ENCODE measurements at places on chromosomes 5 and 9.
A peak's percentile ranks its signal among the peaks of the same experiment; 100 is the strongest.

DNA sequence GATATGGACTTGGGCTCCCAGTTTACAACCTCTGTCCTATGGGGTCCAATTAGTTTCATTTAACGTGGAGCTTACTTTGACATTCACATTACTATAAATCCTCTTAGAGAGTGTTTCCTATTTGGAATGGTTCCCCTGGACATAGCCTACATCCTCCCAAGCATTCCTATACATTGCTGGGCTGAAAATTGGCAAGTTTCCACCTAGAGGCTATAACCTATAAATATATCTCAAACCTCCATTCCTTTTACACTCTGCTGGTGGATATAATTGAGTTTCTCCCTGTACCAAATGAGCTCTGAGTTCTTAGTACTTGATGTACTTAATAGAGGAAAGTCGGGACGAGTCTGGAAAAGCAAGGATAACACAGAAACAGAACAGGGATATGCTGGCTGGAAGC is 172.8 kb downstream of the ASTN2 start:
- no peak for DNase-seq

DNA sequence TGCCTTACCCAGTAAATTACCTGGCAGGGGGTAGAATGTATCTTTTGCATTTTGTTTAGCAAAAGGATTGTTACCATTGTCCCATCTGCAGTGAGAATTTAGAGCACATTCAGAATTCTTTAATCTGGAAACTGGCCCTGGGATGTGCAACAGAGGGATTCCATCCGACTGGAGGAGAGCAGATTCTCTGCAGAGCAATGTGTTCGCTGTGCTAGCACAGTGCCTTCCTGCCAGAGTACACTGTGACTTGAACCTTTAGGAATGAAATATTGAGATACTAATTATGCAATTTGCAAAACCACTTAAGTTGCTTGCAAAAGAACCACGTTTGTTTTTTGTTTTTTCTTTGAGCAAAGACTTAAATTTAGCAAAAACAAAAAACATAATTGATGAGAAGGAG is 22.5 kb upstream of the DMRT1 start:
- no peak for DNase-seq

- no peak for DNase-seq
Measured at GRCh38 chr5:14003513-14003912, 59.0 kb upstream of the DNAH5 start.

- no peak for DNase-seq
Measured at GRCh38 chr5:135364421-135365262, 34.4 kb downstream of the MACROH2A1 start.

DNA sequence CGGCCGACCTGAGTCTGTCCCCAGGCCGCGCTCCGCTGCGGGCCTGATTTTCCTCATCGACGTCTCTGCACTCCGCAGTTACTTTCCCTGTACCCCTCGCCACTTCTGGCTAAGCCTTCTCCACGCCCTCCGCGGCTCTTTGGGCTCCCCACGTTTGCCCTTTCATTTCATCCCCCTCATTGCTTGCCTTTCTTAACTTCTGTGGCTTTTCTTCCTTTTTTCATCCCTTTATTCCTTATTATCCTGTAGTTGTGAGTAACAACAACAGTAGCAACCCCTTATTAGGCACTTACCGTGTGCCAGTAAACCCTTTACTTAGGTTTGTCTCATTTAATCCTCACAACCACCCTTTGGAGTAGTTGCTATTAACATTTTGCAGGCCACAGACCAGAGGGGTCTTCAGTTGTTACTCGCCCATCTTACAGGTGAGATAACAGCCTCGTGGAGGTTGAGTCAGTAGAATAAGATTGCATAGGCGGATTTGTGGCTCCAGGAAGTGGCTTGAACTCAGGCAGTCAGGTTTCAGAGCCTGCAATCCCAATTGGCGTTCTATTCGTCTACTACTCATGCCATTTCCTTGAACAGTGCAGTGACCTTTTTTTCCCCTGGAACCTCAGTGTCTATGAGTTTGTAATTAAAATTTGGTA is 724 bp downstream of the TCERG1 start:
- DNase-seq = peak; percentile 41

- no peak for DNase-seq
Measured at GRCh38 chr9:13971415-13971814, 342.5 kb downstream of the NFIB start.

DNA sequence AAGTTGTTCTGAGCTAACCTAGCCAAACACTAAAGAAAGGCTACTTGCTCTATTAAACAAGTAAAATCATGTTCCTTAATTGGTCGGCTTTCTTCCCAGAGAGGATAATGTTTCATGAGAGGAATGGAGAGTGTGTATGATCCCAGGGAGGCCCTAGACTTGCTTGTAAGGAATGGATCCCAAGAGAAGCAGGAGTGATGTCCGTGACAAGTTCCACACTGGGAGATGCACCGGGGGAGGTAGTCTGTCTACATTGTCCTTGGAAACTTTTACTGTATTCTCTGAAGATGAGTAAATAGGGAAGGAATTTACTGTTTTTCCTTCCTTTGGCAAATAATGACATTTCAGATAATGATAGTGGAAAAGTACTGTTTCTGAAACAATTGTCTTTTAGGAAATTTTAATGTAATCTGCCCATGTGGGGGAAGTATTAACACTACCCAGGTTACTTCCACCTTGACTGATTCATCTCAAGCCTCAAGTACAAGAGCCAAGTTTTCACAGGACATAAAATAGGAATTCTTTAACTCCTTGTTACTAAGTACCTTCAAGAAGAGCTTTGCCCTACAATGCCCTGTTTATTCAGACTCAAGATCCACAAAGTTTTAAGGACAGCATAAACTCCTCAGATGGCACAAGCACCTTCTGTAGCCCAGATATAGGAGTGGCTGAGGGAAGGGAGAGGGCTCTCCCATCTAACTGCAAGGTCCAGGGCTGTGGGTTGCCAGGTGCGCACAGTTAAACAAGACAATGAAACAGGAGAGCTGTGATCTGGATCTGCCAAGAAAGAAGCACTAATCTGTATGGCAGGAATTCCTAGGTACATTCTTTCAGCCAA is 152.1 kb downstream of the GNA14 start:
- DNase-seq = no peak

GRCh38 chr5:134445856-134446818 is 34.5 kb upstream of the CDKN2AIPNL start:
- peak; percentile 73 for DNase-seq

- DNase-seq = no peak
Measured at GRCh38 chr5:40271476-40271875, 408.2 kb upstream of the PTGER4 start.

DNA sequence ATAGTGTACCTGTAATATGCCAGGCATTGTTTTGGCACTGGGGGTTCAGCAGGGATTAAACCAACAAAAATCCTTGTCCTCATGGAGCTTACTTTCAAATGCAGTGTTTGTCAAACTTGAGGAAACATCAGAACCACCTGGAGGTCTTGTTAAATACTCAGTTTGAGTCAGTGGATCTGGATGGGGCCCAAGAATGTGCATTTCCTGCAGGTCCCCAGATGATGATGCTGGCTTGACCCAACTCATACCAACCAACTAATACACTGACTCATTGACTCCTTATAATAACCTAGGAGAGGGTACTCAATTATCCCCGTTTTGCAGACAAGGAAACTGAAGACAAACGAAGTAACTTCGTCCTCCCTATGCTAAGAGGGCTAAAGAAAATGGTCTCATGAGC is 11.3 kb downstream of the WWC1 start:
- DNase-seq = no peak

DNA sequence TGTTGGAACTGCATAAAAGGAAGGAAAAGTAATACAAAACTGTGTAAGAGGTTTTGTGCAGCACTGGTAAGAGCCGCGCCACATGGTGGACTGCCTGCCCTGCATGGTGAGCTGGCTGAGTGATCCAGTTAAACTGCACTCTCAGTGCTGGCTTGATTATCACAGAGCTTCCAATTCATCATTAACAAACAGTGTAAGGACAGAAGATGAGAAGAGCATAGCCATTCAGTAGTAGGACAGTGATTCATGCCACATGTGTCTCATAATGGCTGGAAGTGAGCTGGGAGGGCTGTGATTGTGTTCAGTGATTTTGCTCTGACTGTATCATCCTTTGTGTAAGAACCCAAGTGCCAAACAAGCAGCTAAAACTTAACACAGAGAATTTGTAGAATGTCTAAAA is 14.1 kb downstream of the ASPN start:
- no peak for DNase-seq

DNA sequence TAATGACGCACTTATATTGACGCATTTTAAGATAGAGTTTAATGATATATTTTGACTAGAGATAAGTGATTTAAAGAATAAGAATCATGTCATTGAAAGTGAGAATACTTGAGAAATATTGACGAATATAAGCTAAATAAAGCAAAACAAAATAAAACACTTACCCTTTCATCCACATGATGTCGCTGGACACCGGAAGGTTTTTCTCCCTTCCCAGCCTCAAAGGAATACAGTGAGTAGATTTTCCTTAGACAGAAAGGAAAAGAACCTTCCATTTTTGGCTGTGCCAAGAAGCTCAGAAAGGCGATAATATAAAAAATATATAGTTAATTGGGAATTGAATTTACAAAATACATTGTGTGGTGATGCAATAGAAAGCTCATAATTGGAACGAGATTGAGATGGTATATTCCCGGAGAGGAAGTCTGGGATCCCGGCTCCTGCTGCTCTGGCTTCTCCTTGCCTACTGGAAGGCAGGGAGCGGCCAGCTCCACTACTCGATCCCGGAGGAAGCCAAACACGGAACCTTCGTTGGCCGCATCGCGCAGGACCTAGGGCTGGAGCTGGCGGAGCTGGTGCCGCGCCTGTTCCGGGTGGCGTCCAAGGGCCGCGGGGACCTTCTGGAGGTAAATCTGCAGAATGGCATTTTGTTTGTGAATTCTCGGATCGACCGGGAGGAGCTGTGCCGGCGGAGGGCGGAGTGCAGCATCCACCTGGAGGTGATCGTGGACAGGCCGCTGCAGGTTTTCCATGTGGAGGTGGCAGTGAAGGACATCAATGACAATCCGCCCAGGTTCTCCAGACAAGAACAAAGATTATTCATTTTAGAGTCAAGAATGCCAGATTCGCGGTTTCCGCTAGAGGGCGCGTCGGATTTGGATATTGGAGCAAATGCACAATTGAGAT is at the start of gene PCDHA5:
Gene PCDHA5, plus strand, starts transcription at position 239 of the 906 bp plus-strand sequence.
- DNase-seq = no peak

DNA sequence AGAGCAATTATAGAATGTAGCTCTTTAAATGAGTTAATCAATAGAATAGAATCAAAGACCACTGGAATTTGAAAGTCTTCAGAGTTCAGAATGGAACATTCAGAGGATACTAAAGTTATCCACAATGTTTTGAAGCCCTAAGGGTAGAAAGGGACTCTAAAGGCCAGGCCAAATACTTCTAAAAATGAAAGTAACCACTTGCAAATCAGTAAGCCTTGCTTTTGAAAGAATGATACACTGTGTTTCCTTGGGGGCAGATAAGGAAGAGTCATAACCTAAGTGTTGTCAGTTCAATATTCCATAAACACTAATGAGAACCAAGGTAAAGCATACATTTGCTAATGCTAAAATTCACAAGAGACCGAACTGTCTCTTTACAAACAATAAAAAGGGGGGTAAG is 813.5 kb downstream of the PTPRD start:
- DNase-seq = no peak

DNA sequence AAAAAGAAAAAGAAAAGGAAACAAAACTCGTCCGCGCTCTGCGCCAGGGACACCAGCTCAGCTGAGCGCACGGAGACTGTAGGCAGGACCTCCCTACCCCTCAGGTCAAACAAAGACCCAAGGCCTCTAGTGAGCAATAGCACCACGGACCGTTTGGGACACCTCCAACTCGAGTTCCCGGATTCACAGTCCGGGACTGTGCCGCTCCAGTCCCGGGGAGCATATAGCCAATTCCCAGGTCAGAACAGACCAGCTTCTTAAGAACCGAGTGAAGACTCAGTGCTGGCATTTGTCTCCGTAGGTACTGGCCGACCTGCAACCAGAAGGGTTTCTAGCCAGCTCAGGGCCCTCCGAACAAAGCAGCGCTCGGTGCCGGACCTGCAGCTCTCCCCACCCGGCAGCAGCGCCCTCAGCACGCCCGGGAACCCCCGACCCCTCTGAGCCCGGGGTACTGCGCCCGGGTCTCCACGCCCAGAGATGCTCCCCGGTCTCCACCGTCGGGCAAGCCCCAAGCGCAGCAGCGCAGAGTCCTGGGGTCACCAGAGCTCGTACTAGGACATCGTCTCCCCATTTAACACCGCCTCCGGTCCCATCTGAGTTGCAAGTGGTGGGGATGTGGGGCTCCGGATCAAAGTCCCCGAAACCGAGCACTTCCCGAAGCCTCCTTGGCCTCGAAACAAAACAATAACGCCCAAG is 591 bp downstream of the ABCA1 start:
- DNase-seq = peak; percentile 44

DNA sequence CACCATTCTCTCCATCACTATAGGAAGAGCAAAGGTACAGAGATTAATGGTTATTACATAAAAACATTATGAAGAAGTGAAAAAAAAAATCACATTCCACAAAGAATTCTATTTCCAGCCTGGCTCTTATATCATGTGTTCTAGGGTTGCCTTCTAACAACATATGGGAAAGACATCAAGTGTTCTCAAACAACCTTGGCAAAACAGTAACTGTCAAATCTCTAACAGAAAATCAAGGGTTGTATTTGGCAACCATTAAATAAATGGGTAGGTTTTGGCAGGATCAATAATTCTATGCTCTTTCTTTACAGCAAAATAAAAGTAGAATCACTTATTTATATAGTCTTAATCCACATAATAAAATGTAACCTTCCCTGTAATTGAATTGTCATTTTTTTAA is 728.9 kb downstream of the MAT2B start:
- no peak for DNase-seq

DNA sequence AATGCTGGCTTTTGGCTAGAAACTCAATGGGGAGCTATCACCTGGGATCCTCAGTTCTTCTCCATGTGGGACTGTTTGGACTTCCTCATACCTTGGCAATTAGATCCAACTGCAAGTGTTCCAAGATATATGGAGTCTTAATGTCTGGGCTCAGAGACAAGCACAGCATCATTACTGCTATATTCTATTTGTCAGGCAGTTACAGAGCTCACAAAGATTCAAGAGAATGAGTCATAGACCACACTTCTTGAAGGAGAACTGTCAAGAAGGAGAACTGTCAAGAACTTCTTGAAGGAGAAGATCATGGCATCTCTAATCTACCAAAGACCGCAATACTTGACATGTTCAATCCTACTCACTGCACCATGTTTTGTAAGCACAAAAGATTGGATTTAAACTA is 106.8 kb upstream of the NREP start:
- no peak for DNase-seq

DNA sequence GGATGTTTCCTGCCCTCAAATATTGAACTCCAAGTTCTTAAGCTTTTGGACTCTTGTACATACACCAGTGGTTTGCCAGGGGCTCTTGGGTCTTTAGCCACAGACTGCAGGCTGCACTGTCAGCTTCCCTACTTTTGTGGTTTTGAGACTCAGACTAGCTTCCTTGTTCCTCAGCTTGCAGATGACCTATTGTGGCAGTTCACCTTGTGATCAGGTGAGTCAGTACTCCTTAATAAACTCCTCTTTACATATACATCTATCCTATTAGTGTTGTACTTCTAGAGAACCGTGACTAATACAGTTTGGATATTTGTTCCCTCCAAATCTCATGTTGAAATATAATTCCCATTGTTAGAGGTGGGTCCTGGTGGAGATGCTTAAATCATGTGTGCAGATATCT is 681.9 kb upstream of the ARRDC3 start:
- no peak for DNase-seq
